ENCODE measurements at places on chromosomes 4 and X.

DNA sequence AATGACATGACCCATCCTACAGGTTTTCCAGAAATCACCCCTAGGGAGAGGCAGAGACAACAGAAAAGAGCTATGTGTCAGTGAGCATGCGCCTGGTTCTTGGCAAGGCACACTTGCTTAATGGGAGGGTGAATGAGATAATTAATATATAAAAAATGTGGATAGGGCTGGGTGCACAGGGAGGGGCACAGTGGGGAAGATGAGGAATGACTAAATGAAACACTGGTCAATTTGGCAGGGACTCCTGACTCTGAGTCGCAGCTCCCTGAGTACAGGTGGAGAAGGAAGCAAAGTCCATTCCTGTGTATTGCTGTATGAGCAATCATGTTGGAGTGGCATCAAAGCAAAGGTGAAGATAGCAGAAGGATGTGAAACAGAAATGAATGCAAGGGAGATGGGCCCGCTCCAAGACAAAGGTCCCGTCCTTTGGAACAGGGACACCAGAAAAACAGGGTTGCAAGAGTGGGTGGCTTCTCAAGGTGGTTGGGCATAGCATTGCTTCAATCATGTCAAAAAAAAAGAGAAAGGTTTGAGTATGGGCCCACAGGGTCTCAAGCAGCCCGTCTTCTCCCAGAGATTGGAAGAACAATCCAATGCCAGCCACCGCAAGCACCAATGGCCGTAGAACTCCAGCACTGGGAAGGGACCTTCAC is 278.4 kb upstream of the AGTR2 start:
- ATAC-seq = no peak

DNA sequence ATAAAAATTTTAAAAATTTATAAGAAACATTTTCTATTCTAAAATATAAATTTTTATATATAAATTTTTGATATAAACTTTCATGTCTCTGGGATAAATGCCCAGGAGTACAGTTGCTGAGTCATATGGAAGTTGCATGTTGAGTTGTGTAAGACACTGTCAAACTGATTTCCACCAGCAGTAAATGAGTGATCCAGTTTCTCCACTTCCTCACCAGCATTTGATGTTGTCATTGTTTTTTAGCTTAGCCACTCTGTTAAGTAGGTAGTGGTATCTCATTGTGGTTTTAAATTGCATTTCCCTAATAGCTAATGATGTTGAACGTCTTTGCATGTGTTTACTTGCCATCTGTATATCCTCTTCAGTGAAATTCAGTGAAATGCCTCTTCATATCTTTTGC is 66.5 kb downstream of the MAMLD1 start:
- no peak for ATAC-seq

DNA sequence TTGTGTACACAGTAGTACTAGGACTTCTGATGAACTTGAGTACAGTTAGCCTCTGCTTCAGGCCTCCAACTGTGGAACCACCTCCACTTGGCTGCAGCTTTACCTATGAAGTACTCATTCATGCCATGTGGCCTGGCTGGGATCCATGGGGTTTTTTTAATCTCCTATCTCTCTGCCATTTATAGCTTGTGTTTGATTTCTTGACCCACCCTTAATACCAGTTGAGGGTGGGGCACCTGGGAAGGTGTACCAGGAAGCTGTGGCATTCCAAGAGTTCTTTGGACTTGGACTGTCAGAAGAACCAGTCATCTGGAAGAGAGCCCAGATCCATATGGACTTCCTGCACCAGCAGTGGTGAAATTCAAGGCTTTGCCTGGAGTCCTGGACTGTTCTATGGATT is 230.1 kb downstream of the SHROOM3 start:
- no peak for ATAC-seq

DNA sequence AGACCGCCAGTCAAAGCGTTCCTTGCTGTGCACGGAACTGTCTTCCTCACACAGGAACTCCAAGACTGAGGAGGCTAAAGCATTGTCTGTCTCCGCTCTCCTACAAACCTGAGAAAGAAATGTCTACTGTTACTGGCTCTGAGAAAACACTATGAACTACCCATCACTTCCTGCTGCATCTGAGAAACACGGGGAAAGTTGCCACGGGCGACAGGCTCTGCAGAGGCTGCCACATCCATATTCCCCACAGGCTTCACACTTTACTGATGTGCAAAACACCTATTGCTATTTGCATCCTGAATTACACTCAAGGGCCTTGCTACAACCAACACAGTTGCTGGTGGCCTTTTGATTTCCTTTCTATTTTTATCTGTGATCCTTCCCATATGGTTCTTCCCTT is 59.0 kb downstream of the AFAP1 start:
- peak; percentile 50 for ATAC-seq

GRCh38 chr4:107050525-107051135 is 14.5 kb upstream of the DKK2 start:
- ATAC-seq = no peak

GRCh38 chrX:48958635-48959094 is 1.3 kb upstream of the OTUD5 start:
- peak; percentile 10 for ATAC-seq

- ATAC-seq = no peak
These were observed 19.6 kb upstream of the SOD3 start for GRCh38 chr4:24775750-24776149.

DNA sequence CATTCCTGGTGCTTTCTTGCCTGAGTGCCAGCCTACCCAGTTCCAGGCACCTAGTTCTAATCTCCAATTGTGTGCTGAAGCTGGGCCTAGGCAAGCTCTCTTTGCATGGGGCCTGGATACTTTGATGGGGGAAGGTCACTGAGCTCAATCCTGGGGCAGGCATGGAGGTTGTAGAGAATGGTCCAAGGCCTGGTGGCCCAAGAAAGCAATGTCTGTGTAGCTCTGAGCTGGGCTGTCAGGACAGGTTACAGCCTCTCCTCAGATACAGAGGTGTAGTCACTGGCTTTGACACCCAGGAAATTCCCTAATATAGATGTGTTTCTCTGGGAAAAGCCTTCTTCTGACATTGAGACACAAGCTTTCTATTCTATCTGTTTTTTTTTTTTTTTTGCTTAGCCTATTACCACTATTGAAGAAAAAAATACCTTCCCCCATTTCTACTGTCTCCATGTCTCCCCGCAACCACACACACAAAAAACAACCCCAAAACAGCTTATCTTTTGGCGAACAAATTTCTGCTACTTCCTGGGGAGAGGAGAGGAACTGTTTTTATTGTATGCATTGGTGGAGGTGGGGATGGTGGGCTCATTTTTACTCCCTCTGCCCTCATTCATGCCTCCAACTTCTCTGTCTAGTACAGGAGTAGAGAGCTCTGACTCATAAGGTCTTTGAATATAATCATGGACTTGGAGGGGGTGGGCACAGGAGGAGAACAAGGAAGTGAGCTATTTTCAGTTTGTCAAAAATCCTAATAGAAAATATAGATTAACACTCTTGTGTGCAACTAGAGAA is 66.7 kb upstream of the DHX15 start:
- ATAC-seq = no peak

DNA sequence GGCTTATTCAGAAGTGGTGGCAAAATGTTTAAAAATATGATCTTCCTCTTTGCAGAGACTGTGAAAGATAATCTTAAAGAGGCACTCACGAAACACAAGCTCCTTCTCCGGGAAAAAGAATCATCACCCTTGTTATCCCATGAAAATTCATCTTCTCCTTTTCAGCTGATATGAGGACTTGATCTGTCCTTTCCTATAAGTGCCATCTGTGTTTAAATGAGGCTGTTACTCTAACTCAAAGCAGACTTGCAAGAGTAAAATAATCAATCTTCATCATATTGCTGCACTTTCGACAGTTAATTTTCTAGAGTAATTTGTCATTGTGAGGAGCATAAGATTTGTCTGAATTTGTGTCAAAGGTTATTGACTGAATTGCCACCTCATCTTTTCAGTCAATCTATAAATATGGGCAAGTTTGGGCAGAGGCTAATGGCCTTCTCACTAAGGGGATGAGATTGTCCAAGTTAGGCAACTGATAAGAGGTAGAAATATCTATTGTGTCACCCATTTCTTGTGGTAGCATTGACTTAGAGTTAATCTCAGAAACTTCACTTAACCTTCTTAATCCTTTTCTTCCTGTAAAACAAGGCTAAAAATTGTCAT is 452.9 kb downstream of the GRXCR1 start:
- ATAC-seq = no peak

- no peak for ATAC-seq
These were observed 82.5 kb downstream of the ARHGAP10 start for GRCh38 chr4:147814376-147814775.

DNA sequence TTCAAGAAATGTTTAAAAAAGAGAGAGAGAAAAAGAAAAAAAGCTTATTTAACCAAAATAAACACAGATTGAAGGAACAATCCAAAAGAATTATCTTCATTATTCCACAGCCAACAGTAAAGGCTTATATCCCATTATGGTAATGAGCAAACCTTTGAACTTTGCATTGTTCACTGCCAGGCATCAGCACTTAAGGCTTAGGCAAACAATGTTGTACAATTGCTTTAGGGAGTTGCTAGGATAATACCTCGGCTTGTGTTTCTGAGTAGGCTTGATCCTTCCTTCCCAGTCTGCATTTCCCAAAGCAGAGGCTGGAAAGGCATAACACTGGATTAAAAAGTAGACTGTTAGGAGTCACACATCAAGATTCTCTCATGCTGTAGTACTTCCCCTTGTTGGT is 352.7 kb upstream of the IGFBP7 start:
- ATAC-seq = peak; percentile 65

- no peak for ATAC-seq
These were observed 285.5 kb downstream of the CRLF2 start for GRCh38 chrX:926991-927390.

- ATAC-seq = no peak
These were observed 74.9 kb downstream of the PRRG1 start for GRCh38 chrX:37424000-37424429.

GRCh38 chr4:56959100-56959499 is 18.3 kb downstream of the NOA1 start:
- ATAC-seq = peak; percentile 16

GRCh38 chrX:86724277-86724676 is 576.0 kb downstream of the DACH2 start:
- ATAC-seq = no peak

DNA sequence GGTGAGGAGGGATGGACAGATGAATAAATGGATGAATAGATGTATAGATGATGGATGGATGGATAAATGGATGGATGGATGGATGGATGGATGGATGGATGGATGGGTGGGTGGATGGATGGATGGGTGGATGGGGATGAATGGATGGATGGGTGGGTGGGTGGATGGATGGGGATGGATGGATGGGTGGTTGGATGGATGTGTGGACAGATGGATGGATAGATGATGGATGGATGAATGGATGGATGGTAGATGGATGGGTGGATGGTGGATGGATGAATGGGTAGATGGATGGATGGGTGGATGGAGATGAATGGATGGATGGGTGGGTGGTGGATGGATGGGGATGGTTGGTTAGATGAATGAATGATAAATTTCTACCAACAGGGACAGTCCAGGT is 207.0 kb upstream of the PSAPL1 start:
- no peak for ATAC-seq

- ATAC-seq = no peak
These were observed 614.3 kb downstream of the FAM133A start for GRCh38 chrX:94288325-94288724.

DNA sequence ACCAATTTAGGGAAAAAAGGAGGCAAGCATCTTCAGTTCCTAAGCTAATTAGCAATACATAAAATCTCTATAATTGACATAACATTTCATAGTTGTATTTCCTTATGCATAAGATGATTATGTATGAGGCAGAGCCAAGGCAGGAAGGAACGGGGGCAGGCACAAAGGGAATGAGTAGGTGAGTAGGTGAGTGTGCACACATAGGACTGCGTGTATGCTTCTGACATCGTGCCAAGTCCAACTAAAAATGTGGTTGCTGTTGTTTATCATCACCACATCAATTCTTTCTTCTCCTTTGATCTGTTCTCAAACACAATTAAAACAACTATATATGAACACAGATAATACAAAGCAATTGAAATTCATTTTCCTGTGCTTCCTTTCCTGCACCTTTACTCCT is 131.2 kb downstream of the UNC5C start:
- no peak for ATAC-seq

- peak; percentile 68 for ATAC-seq
These were observed 36.7 kb downstream of the DHRSX start for GRCh38 chrX:2463973-2464676.

- ATAC-seq = no peak
These were observed 1982.1 kb upstream of the ADGRL3 start for GRCh38 chr4:59217910-59218631.

- no peak for ATAC-seq
These were observed 20.0 kb downstream of the PPM1K start for GRCh38 chr4:88264336-88264735.

GRCh38 chrX:136586386-136586785 is 54.4 kb downstream of the VGLL1 start:
- no peak for ATAC-seq

- ATAC-seq = no peak
These were observed 128.4 kb downstream of the ZMAT1 start for GRCh38 chrX:101803451-101803850.

- no peak for ATAC-seq
These were observed 141.3 kb upstream of the SH3RF1 start for GRCh38 chr4:169412046-169412445.

DNA sequence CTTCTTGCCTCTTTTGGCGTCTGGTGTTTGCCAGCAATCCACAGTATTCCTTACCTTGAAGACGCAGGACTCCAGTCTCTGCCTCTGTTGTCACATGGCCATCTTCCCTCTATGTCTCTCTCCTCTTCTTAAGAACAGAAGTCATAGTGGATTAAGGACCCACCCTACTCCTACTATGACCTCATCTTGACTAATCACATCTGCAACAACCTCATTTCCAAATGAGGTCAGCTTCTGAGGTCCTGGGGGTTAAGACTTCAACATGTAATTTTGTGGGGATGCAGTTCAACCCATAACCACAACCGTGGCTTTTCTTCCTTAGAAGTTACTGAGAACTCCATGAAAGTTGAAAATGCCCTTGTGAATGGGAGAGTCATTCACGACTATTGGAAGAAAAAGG is 23.3 kb downstream of the TLR8 start:
- peak; percentile 72 for ATAC-seq

GRCh38 chr4:86223472-86223871 is 136.4 kb downstream of the MAPK10 start:
- ATAC-seq = no peak

DNA sequence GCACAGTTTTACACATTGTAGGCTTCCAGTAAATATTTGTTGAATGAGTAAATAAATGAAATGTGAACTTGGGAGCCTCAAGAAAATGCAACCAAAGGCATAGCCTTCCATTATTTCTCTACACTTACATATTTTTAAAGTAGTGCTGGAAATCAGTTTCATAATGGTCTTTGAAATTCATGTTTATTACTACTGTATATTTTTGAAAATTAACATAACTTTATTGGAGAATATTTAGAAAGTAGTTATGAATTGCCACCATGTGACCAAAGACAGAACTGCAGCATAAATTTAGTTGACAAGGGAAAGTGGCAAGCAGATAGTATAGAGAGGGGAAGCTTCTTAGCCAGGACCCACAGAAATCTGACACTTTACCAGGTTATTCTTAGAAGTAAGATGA is 6.4 kb downstream of the TCEAL8 start:
- no peak for ATAC-seq

GRCh38 chrX:136336623-136337022 is 35.9 kb downstream of the ADGRG4 start:
- no peak for ATAC-seq

- ATAC-seq = no peak
These were observed 92.3 kb downstream of the UCHL1 start for GRCh38 chr4:41349021-41349420.
